ENCODE measurements at places on chromosomes 16 and 17.

- DNase-seq: peak; percentile 60
Measured at GRCh38 chr16:83878838-83879237, 20.1 kb upstream of the MLYCD start.

DNA sequence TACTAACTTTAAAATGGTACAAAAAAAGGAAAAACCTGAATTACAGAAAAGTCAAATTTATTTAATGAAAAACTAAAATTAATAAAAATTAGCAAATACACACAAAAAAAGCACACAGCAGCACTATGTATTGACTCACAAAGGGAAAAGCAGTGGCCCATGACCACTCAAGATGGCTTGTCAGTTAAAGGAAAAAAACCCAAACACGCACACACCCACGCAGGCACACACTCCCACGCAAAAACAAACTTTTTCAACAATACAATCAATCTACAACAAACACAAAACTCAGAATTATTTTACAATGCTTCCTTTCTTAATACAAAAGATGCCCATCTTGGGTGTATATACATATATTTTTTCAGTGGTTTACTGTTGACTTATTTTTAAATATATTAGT, 24.2 kb downstream of the SIAH1 start:
- DNase-seq: no peak

DNA sequence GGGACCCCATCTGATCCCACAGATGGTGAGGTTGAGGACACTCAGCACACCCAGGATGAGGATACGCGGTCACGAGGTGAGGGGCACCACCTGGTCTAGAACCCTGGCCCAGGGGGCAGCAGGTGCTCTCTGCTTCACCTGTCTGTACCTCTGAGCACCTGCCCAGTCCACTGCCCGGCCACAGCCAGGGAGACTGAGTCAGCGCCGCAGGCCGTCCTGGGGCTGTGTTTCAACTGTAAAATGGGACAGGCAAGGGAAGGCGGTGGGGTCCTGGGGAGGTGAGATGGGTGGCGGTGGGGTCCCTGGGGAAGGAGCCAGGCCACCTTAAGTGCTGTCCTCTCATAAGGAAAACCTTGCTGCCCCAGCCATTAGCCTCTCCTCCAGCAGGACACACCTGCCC, 60.4 kb downstream of the ENGASE start:
- DNase-seq: no peak

DNA sequence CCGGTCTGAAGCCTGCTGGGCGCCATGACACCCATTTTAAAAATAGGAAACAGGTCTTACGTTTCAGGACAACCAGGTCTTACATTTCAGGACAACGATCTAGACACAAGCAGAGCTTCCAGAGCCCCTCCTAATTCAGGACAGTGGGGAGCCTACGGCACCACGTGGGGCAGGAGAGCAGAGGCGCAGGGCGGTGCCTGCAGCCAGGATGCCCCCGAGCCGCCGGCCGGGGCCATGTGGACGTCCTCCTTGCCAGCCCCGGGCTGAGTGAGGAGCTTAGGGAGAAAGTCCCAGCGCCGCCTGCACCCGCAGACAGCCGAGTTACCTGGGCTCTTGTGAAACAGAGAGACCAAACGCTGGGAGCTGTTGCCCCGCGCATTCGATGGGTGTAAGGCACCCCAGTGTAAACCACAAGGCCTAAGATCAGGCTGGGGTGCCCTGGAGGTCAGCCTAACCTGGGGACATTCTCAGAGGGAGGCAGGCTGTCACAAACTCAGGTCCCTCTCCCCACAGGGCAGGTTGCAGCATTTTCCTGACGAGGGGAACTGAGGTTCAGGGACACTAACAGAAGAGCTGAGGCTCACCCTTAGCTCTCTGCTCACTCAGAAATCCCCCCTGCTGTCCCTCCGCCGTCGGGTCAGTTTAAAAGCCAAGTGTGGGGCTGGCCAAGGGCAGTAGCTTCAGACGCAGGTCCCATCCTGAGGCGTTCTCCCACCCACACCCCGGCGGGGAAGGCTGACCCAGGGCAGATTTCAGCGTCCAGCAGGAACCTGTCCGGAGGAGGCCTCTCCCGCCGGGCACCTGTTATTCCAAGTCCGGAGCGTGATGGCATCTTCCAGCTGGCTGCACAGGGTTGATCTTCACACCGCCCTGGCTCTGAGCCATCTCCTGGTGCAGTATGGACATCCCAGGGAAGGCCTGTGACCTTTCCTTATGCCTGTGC, 1.8 kb upstream of the NOTUM start:
- DNase-seq: no peak

GRCh38 chr17:59026176-59026939, 80.3 kb downstream of the TRIM37 start:
- no peak for DNase-seq

DNA sequence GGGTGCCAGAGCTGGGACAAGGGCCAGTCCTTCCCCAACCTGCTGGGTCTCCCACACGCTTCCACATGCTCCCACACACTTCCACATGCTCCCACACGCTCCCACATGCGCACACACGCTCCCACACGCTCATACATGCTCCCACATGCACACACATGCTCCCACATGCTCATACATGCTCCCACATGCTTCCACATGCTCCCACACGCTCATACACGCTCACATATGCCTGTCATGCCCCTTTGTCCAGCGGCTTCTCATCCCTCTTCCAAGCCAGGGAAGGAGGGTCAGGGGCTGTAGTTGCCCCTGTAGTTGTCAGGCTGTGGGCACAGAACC, 9.9 kb upstream of the METRNL start:
- no peak for DNase-seq

- DNase-seq: peak; percentile 9
Measured at GRCh38 chr17:5715478-5715877, 131.2 kb upstream of the NLRP1 start.

GRCh38 chr17:77420804-77421629, 280.2 kb downstream of the SEC14L1 start:
- peak; percentile 77 for DNase-seq

DNA sequence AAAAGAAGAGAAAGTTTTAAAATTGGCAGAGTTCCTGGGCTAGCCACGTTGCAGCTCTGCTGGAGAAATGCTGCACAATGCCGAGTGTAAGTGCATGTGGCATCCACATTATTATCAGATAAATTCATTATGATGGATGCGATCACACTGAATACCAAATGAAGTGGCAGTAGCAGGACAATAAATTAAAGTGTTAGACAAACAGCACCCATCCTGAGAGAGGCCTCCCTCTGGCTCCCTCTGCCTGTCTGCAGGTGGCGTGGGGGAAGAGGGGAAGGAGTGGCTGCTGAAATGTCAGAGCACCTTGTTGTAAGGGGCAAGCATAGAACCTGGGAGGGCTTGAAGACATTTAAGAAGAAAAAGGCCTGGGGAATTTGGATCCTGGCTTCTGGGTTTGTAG, 324.1 kb downstream of the HAPSTR1 start:
- no peak for DNase-seq

DNA sequence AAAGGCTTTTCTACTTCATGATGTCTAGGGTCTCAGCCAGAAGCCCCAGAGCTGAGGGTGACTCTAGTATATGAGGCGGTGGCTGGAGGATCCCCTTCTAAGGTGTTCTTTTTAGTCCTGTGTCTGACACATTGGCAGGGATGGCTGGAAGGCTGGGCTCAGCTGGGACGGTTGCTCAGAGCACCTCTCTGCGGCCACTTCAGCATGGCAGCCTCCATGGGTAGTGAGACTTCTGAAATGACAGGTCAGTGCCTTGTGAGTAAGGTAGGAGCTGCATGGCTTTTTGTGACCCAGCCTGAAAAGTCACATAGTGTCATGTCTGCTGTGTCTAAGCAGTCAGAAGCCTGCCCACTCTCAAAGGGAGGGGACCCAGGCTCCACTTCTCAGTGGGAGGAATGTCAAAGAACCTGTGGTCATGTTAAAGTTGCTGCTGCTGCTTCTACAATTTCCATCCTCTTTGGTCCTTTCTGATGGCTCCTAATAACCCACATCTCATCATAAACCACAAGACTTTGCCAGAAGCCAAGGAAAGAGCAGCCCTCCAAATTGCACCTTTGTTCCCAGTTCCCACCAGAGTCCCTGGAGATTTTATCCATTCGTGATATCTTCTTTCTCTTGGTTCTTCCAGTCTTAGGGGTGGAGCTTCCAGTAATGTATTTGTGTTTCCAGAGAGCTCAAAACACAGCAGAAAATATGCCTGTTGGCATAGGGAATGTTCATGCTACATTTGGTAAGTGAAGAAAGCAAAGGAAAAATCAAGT, 15.4 kb upstream of the KCNG4 start:
- no peak for DNase-seq

GRCh38 chr17:43524945-43525575, 21.1 kb downstream of the ETV4 start:
- no peak for DNase-seq

DNA sequence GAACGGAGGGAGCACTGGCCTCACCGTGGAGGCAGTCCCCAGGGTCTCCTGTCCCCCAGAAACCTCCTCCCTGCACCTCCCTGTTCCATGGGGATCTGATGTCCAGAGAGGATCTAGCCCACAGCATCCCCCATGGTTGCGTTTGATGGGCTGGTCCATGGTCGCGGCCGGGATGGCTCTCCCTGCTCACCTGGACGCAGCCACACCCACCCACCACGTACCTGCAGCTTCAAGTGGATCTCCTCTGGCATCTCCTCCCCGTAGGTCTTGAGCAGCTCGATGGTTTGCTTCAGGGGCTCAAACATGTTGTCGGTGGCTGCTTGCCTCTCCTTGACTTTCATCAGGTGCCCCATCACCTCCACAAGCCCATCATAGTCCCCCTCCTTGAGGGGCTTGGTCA, 47.9 kb downstream of the DNAH17 start:
- DNase-seq: no peak

DNA sequence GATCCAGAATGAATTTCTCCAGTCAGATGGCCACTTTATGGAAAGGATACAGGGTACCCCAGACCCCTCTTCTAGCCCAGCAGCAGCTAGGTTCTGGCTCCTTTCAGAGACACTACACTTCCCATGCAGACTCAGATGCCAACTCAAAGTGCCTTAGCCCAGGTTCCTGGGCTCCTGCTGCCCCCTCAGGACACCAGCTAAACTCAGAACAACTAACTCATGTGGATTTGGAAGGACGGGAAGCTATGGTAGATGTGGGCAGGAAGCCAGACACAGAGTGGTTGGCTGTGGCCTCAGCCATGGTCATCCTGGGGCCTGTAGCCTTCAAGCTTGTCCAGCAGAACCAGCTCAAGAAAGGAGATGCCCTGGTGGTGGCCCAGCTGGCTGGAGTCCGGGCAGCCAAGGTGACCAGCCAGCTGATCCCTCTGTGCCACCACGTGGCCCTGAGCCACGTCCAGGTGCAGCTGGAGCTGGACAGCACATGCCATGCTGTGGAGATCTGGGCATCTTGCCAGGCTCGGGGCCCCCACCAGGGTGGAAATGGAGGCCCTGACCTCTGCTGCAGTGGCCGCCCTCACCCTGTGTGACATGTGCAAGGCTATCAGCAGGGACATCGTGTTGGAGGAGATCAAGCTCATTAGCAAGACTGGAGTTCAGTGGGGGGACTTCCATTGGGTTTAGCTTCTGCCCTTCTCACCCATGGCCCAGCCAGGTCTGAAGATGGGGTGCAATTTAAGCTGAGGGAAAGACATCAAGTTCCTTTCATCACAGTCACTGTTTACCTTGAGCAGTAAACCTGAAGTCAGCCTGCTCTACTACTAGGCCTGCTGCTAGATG, 111.8 kb downstream of the N4BP1 start:
- DNase-seq: peak; percentile 28

DNA sequence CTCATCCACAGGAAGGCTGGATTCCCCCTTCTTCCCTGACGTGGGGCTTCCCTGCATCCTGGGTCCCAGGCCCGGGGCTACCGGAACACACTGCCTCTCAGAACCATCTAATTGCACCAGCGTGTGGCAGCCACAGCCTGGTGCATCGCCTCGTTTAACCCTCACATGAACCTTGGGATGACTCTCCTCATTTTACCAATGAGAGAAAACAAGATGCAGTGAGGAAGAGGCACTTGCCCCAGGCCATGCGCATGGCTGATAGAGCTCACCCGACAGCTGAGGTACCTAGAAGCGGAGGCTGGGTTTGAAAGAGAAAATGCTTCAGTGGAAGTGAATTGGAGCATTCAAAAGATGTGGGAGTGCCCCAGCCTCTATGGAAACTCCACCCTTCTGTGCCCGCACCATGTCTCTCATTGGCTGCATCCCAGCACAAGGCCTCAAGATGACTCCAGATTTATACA, 162.3 kb downstream of the KATNIP start:
- no peak for DNase-seq

DNA sequence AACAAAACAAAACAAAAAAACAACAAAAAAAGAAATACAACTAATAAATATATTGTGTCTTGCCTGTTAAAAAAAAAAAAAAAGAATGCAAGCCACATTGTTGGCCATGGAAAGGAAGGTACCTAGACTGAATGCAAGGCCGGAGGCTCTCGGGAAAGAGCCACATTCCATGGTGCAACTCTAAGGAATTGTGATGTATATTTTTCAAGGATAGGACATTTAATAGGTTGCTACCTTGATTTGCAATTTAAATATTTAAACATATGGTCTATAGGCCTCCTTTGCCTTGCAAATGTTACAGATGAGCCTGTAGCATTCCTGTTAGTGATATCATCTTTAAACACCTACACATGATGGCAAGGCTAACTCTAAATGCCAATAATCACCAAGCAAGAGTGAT, 650.9 kb downstream of the TOX3 start:
- DNase-seq: no peak

DNA sequence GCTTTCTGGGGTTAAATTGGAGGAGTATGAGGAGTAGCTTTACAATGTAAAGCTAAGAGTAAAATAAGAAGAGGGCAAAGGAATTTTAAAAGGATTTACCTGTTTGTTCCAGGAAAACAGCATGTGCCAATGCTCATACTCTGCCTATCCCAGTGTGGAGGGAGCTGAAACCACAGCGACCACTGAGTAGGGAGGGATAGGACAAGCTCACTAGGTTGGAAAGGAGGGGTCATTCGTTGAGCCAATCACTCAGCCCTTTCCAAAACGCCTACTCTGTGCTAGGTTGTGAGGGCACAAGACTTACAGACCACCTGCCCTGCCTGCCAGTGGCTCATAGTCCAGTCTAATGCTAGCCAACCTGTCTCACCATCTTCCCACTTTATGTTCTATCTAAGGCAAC, 1.1 kb upstream of the DNAJC7 start:
- no peak for DNase-seq

GRCh38 chr16:28003923-28004322, 59.6 kb downstream of the GSG1L start:
- no peak for DNase-seq

DNA sequence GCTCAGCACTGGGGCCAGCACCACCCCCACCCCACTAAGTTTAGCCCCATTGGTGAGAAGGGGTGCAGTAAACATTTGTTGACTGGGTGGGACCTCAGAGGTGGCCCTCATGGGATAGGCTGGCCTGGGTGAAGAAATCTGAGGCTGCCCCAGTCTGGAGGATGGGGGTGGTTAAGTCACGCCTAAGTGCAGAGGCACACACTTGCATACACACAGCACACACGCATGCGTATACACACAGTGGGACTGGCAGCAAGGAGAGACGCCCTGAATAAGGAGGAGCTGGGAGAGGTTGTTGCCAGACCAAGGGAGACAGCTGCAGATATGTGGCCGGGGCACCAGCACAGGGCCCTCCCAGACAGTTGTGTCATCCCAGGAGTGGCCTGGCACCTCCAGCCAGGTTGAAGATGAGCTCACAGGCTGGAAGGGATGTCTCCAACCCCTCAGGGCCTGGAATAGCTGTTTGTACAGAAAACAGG, 3.0 kb upstream of the BCAR1 start:
- peak; percentile 77 for DNase-seq

GRCh38 chr17:59361916-59362810, 30.7 kb downstream of the YPEL2 start:
- peak; percentile 52 for DNase-seq

All from epithelial cell of esophagus (primary cell).